A549 treated with DMSO at 1 μM for 4 hours (cell line): ENCODE measurements at places on chromosomes 6 and 20. TPM values are rescaled to one million over a fixed set of nuclear protein-coding genes. Genes with fewer than 3 reads are reported as not detected.

Gene SAYSD1
- total RNA-seq: 5.3 to 7.4 TPM (median 6.8 TPM) in 5 replicates

Gene LRRC73
- total RNA-seq: 0.74 to 1.3 TPM (median 1.1 TPM) in 5 replicates

Gene MAS1
- total RNA-seq: not detected in 5 replicates

Gene EFHC1
- total RNA-seq: 10.7 to 15.5 TPM (median 13.0 TPM) in 5 replicates

Gene SUMO4
- 0.09 TPM in 1 of 5 replicates, not detected in the others for total RNA-seq

Gene HSPA12B
- total RNA-seq: 0.28 to 0.53 TPM (median 0.38 TPM) in 5 replicates

Gene SRSF12
- total RNA-seq: 0.84 to 1.6 TPM (median 1.1 TPM) in 5 replicates
